RPMI7951 (cell line): ENCODE measurements at places on chromosomes 2 and 18. TPM values are rescaled to one million over a fixed set of nuclear protein-coding genes. Genes with fewer than 3 reads are reported as not detected.
A peak's percentile ranks its signal among the peaks of the same experiment; 100 is the strongest.

GRCh38 chr2:48779019-48779716 is 23.6 kb upstream of the LHCGR start:
- DNase-seq: peak; percentile 12

ACMSD gene
- total RNA-seq: not detected in 2 replicates

GPC1 gene
- 13.9 and 24.1 TPM in 2 replicates for total RNA-seq

DNA sequence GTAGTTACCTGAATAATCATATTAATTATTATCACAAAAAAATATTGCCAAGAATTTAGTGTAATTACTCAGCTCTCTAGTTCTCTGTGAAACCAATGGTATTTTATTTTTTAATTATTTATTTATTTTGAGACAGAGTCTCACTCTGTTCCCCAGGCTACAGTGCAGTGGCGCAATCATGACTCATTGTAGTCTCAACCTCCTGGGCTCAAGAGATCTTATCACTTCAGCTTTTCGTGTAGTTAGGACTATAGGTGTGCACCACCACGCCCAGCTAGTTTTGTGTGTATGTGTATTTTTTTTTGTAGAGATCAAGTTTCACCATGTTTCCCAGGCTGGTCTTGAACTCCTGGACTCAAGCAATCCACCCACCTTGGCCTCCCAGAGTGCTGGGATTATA is 440.4 kb upstream of the CDH20 start:
- DNase-seq: peak; percentile 44

DNA sequence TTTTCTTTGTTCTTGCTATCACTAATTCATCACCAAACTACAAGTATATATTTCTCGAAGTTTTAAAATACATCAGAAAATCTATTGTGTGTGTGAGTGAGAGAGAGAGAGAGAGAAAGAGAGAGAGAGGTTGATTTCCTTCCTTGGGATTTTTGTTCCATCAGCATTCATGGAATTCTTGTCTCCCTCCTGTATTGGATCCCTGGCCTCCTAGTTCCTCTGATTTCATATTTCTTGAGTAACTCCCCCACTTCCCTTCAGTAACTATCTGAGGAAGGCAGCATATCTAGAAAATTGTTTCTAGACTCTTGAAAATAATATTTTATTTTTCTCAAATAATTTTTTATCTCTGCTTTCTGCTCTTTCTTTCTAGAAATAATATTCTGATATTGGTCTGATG is 13.3 kb upstream of the ACTR2 start:
- no peak for DNase-seq

C18orf54 gene
- total RNA-seq: 7.6 and 10.1 TPM in 2 replicates

- no peak for DNase-seq
Measured at GRCh38 chr18:72122103-72122502, 422.0 kb downstream of the CBLN2 start.

DNA sequence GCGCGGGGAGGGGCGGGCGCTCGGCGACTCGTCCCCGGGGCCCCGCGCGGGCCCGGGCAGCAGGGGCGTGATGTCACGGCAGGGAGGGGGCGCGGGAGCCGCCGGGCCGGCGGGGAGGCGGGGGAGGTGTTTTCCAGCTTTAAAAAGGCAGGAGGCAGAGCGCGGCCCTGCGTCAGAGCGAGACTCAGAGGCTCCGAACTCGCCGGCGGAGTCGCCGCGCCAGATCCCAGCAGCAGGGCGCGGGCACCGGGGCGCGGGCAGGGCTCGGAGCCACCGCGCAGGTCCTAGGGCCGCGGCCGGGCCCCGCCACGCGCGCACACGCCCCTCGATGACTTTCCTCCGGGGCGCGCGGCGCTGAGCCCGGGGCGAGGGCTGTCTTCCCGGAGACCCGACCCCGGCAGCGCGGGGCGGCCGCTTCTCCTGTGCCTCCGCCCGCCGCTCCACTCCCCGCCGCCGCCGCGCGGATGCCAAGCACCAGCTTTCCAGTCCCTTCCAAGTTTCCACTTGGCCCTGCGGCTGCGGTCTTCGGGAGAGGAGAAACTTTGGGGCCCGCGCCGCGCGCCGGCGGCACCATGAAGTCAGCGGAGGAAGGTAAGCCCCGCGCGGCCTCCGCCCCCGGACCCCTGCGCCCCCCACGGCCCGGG is at the start of gene NFATC1:
Gene NFATC1 (plus strand): TSS at position 170 of the 644 bp plus-strand sequence. CDS start 295 bp downstream, at position 465.
- peak; percentile 16 for DNase-seq

GRCh38 chr2:59568461-59568860 is 985.0 kb downstream of the BCL11A start:
- DNase-seq: no peak

GRCh38 chr2:202844656-202845055 is 26.9 kb downstream of the ICA1L start:
- no peak for DNase-seq

EPB41L5 gene
- 3.4 TPM in 2 replicates for total RNA-seq

REG1B gene
- not detected in 2 replicates for total RNA-seq

DSG2 gene
- total RNA-seq: 0.10 and 0.24 TPM in 2 replicates

DNA sequence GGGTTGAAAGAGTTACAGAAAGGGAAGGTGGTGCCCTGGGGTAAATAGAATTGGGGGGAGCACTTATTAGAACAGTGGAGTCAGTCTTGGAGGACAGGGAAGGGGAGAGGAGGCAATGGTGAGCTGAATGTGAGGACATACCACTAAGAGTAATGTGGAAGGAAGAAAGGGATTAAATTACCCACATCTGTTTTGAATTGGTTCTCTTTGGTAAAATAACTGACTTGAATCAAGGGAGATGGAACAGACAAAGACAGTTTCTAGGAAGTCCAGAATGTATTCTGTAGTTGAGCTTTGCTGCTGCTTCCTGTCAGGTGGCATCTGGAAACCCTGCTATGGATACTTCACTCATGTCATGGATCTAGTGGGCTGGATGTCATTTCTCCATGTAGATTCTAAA is 6.7 kb downstream of the SETBP1 start:
- peak; percentile 71 for DNase-seq

CRACDL gene
- total RNA-seq: not detected in 2 replicates

GRCh38 chr18:61699397-61700110 is 193.3 kb downstream of the RNF152 start:
- no peak for DNase-seq

DNA sequence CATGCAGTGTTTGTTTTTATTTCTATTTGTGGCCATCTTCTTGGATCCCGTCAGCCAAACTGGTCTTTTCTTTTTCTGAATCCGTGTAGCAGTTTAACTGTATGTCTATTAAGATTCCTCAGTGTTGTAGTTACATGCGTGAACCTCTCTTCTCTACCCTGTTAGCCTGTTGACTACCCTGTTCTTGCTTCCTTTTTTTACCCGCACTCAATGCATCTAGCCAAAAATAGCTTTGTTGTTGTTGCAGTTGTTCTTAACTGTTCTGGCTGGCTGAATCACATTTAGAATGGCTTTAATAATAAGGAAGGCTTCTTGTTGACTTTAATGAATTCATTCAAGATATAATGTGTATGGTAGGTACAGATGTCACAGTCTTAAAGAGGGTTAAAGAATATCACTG is 137.1 kb downstream of the LCLAT1 start:
- DNase-seq: no peak

- peak; percentile 72 for DNase-seq
Measured at GRCh38 chr2:11753886-11754699, 7.7 kb downstream of the LPIN1 start.

ARL4C gene
- total RNA-seq: 43.0 and 43.5 TPM in 2 replicates

DNA sequence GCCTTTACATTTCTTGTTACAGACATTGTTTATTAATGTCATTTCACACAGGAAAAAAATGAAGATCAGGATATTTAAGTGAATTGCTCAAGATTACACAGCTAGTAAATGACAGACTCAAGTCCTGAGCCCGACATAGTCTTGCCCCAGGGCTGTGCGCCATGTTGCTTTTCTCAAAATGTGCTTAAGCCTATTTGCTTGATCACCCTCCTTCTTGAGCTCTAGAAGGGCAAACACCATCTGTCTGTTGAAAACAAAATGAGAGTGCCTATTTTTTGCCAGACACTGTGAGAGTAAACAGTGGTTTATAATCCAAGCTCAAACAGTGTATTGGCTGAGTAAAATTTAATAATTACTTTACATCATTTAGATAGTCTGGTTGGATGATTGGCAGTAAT is 34.8 kb upstream of the HNMT start:
- no peak for DNase-seq

- no peak for DNase-seq
Measured at GRCh38 chr2:72144274-72144631, 3.4 kb downstream of the CYP26B1 start.

- no peak for DNase-seq
Measured at GRCh38 chr2:6916736-6917070, 509 bp upstream of the RNF144A start.

- no peak for DNase-seq
Measured at GRCh38 chr2:205682971-205683501, 735 bp downstream of the NRP2 start.

DIPK1C gene
- total RNA-seq: not detected in 2 replicates

- no peak for DNase-seq
Measured at GRCh38 chr18:24246143-24246542, 107.3 kb downstream of the CABYR start.

ZFP36L2 gene
- total RNA-seq: 6.4 and 9.1 TPM in 2 replicates

DNA sequence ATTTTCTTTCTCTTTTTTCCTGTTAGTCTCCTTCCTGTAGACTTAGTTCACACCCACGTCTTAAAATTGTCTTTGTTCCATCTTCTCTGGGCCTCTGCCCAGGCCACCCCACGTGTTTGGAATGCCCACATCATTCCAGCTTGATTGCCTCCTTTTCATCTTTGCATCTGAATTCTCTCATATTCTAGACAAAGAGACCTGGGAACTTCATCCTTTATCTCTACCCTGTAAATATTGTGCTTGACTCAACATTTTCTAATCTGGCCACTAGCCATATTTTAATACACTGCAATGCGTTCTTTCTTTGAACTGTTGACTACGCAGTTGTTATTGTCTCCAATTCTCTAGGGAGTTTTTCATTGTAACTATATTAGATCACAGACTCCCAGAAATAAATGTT is 187.5 kb upstream of the NRXN1 start:
- no peak for DNase-seq

DNA sequence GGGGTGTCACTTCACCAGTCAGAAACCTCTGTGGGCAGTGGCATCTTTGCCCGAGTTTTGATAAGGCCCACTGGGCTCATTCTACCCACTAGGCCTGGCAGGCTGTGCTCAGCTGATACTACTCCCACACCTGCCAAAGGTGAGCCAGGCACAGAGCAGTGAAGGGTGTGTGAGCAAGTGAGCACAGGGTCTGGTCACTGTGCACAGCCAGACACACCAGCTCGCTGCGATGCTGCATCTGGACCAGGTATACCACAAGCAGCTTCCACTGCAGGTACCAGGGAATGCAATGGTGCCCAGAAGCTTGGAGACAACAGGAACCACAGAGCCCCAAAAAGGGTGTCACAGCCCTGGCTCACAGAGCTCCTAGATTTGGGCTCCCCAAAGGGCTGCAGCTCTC is 40.6 kb upstream of the CBLN2 start:
- DNase-seq: no peak

DNA sequence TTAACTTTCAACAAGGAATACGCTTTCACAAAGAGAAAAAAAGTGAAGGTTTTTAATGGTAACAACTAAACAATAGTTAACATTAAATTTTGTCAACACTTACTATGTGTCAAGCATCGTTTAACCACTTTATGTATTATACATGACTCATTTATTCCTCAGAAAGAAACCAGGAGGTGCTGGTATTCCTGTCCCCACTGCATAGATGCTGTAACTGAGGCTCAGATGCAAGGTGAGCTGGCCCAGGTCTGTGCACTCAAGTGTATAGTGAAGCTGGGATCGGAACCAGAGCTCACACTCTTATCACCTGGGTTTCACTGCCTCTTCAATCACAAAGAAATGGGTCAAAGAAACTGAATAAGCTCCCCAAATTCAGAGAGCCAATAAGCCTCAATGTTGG is 16.5 kb downstream of the FBXO15 start:
- DNase-seq: no peak

DNA sequence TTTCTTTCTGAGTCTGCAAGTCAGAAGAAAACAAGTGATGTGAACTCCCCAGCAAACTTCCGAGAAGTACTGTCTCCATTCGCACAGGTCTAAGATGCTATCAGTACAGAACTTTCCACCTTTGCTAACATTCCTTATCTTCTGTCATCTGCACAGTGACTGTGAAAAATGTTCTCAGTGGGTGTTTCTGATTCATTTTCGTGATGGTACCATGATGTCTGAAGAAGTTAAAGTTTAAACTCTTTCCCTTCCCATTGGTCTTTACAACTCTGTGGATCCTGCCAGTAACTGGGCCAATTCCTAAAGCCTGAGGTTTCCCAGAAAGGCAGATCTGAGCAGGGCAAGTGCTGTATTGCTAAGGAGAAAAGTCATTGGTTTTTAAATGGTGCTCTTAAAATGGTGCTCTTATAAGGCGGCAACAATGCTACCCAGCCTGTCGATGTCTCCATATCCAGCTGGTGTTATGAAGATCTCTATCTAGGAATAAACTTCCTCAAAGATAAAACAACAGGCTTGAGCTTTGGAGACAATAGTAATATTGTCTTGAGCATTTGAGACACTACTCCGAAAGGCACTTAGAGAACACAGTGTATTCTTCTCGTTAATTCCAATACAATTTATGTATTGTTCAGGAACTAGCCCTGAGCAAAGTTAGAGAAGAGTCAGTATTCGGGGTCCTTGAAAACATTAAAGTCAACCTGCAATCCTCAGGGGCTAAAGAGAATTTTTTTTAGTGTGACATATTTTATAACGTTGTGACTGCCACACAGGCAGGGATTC is 232.3 kb downstream of the OSR1 start:
- no peak for DNase-seq

DNA sequence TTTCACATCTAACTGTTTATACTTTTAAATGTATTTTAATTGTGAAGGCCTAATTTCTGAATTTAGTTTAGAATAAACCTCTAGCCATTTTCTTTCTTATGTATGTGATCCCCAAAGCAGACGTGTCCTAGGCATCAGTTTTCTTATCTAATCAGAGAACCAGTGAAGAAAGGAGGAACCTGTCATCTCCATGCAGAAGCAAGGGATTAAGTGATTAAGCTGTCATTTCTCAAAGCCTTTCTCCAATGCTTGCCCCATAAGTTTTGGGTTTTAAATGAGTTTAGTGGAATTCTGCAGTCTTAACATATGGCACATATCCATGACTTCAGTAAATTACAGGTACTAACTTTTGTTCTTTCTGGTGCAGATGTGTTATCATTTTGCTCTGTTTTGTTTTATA is 190.4 kb downstream of the PLCL1 start:
- DNase-seq: no peak

TMEM214 gene
- total RNA-seq: 69.5 and 99.8 TPM in 2 replicates

DNA sequence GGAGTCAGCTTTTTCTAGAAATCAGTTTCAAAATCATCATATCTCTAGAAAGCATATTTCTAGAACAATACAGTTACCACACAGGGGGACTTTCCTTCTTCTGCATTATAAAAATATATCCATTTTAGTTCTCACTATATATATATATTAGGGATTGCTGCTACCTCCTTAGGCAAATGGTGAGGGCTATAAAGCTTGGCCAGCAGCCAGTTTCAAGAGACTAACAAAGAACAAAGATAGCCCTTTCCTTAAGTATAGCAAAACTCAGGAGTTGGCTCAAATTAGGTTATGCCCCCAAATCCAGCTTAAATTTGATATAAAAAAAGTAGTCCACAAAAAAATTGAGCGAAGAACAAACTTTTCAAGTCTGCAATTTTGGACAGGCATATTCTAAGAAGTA is 70.0 kb downstream of the EIF2AK3 start:
- DNase-seq: no peak

SCN7A gene
- not detected in 2 replicates for total RNA-seq
